ENCODE measurements at places on chromosomes 12 and 14.

GRCh38 chr12:44286336-44286735, 450.5 kb downstream of the TMEM117 start:
- DNase-seq, result no peak

DNA sequence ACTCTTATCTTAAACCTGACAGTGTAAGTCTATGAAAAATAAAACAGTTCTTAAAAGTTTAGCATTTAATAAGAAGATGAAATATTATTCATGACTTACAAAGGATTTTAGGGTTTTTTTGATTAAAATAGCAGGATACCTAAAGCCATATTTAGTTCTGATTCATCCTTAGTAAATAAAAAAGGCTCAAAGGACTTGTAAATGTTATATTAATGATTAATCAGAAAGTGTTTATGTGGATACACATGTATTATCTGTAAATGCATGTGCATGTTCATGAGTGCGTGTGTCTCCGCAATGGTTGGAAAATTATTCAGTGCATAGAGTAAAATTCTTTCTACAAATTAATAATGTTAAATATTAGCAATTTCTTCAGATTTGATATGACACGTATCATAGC, 4.4 kb downstream of the KLRF1 start:
- peak; percentile 3 for DNase-seq

DNA sequence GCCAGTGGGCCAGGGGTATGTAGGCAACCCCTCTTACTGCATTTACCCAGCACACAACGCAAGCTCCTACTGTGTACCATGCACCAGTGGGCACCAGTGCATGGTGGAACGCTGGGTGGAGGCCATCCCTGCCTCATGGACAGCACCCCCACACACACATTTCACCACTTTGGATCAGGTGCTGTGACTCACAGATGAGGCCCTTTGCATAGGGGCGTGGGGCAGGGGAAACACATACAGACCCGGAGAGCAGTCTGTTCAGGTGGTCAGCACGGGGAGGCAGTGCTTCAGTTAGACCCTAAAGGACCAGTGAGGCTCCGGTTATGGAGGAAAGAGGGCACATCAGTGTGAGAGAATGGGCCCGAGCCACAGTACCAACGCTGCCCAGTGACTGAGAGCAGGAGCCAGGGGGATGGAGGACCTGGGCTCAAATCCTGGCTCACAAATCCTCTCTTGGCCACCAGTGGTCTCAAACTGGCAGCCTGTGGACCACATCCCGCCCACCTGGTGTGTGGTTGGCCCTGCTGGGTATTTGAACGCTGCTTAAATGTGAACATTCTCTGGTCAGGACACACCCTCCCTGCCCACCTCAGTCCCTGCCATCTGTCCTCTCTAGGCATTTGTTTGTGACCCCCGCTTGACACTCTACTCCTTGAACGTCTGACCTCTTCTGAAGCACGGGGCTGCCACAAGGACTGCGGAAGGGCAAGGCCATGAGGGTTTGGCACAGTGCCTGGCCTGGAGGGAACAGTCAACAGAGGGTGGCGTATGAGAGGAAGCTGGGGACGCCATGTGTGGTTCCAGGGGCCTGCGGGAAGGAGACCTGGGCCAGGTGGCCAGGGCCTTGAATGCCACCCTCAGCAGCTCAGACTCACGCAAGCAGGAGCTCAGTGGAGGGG, 46.7 kb downstream of the FAM222A start:
- DNase-seq, result no peak

DNA sequence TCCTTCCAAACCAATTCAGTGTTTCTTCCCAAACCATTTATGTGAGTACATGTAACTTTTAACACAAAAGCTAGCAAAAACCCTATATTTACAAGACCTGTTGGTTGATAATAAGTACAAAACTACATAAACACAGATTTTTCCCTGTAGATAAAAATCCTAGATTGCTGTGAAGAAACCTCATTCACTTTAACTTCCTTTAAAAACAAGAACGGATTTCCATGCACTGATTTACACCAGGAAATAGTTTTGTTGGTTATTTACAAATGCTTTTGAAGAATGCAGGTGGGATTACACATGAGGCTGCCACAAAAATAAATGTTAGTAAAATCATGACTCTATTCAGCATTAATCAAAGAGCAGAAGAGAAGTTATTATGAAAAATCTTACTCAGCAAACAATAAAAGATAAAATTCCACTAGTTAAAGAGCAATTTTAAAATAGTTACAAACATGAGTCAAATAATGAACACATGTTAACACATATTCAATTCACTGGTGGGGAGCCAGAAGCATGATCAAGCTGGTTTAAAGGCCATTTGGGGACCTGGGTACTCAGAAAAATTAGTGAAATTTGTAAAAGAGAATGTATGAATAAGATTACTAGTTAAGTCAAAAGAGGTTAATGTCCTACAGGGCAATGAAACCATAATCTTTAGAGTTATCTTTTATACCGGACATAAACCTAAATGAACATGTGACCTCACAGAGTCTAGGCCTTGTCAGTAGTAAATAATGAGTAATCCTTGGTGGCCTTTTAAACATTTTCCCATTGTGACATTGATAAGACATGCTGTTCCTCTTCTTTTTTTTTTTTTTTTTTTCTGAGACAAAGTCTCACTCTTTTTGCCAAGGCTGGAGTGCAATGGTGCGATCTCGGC, 79.9 kb downstream of the PHLDA1 start:
- DNase-seq, result peak; percentile 75

- no peak for DNase-seq
Measured at GRCh38 chr14:94180655-94181271, 6.6 kb downstream of the PPP4R4 start.

DNA sequence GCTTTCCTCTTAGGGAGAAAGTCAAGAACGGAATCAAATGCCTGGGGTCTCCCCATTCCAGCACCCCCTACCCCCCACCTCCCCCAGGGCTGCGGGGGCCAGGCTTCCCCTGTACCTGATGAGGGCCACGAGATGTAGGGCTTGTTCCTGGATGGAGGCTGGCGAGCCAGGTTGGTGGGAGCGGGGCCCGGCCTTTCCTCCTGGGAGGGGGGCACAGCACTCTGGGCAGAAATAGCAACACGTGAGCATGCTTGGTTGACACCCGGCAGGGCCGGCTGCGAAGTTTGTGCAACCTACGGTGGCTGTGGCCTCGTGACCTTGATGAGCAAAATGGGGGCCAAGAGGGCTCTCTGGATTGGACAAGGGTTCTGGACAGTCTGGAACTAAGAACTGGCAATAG, 15.7 kb downstream of the AMN start:
- no peak for DNase-seq

- DNase-seq, result no peak
Measured at GRCh38 chr12:126454581-126454980, 1389.3 kb downstream of the AACS start.

DNA sequence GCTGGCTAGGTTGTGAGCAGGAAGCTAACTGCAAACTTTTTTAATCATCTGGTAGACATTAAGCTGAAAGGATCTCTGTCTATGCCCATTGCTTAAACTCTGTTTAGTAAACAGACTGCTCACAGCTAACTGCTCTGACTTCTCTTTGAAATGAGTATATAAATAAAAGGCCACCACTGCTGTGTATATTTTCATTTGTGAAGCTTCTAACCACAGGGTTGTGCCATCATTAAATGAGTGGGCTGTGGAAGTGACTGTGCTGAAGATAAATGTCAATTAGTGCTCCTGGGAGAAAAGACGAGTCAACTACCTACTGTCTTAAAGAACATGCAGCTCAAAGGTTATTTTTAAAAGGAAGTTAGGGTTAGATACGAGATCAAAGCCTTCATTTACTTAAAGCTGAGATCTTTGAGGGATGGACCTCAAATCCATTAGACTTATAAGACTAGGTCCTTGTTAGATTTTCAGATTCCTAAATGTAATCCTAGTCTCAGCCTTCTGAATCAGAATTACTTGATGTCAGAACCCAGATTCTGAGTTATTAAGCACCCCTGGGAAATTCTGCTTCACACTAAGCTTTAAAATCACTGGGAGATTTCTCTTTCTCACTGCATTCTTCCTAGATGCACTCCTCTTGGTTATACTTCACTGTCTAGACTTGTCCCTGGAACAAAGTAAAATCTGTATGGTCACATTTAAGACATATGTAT, 213.1 kb upstream of the FLRT2 start:
- DNase-seq, result no peak

- peak; percentile 83 for DNase-seq
Measured at GRCh38 chr12:65876898-65877721, 52.8 kb downstream of the HMGA2 start.

All from PC-9 (cell line).